PC-9 (cell line): ENCODE measurements at places on chromosomes 3 and 15. TPM values are rescaled to one million over a fixed set of nuclear protein-coding genes. Genes with fewer than 3 reads are reported as not detected.

DNA sequence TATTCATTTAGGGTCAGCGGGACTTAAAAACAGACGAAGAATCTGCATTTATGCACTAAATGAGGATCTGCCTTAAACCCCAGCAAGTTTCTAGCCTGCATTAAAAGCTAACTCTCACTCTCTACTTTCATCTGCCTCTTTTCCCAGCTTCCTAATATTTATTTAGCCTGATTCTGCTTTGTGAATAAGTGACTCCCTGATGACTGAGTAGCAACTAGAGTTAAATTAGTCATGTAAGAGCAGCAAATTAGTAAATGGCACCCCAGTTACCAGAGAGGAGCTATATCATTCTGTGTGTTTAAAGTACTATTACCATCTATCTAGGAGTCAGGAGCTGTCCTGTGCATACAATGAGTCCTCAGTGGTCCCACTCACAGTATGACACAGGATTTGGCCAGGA lies 391.0 kb upstream of the RORA start:
- no peak for DNase-seq

DNA sequence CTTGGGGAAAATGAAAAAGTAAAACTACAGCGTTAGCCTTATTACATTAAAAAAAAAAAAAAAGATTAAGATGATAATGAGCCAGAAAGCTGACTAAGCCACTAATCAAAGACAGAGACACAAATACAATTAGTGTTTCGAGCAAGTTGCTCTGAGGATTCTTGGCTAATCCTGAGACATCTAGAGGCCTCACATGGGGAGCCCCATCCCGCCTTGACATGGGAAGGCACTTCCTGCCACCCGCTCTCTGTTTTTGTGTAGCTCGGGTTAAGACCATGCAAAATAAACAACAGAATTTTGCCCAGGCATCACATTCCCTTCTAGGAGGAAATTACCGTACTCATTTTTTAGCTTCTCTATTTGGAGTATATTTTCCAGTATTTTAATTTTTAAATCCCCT lies 15.3 kb downstream of the HESX1 start:
- DNase-seq: no peak

GRCh38 chr3:138033202-138033691 lies 23.3 kb downstream of the CLDN18 start:
- DNase-seq: no peak

- no peak for DNase-seq
These were observed 150.9 kb upstream of the LINGO1 start for GRCh38 chr15:77783636-77784035.

GRCh38 chr3:63251499-63251898 lies 26.6 kb upstream of the SYNPR start:
- no peak for DNase-seq

- no peak for DNase-seq
These were observed 17.2 kb upstream of the EXOG start for GRCh38 chr3:38478901-38479300.

- no peak for DNase-seq
These were observed 12.5 kb downstream of the LSAMP start for GRCh38 chr3:116432795-116433194.

DNA sequence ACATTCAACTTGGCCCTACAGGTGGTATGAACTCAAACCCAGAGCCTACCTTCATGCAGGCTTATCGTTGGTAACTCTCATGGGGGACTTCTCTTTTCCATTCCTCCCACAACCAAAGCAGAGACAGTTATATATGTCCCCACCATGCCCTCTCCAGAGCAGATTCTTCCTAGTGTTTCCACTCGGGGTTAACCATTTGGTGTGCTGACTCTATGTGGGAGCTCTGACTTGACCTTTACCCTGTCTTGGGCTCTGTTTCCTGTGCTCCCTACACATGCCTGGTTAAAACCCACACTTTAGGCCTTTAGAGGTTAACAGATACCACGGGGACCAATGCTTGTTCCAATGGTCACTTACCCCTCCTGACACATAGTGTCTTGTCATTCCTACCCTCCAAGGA lies 80.7 kb downstream of the FSIP1 start:
- DNase-seq: no peak

Gene DUOXA2
- not detected in 2 replicates for total RNA-seq

DNA sequence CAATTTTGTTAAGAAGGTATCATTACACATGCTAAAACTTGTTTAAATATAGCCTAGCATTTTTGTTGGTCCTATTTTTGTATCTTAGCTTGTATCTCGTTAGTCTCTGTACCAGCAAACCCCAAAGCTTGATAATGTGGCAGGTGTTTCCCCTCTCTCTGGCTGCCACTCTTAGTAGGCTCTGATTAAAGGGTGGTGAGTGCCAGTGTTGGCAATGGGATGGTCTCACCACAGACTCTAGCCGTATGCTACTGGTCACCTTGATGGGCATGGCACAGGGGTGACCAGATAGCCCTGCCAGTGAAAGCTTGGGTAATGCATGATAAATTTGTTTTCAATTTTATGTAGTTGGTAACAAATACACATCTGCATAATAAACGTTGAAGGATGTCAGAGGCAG lies 188.3 kb downstream of the CFAP20DC start:
- no peak for DNase-seq

Gene LAMB2
- 230 and 238 TPM in 2 replicates for total RNA-seq

DNA sequence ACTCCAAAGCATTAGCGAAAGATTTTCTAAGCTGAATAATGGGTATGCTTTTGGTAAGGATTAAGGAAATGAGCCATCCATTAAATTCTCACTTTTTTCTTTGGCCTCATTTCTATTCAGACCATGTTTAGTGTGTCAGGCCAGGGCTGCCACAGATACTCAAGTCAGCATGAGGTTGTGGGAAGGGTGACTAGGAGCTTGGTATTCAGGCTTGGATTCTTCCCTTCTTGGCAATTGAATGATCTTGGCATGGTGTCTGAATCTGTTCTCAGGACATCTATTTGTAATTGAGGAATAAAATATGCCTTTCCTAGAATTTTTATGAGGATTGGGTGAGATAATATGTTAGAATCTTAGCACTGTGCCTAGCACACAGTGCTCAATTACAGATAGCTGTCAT lies 11.2 kb downstream of the CCNB2 start:
- no peak for DNase-seq

Gene MESP2
- 1.3 and 2.4 TPM in 2 replicates for total RNA-seq

DNA sequence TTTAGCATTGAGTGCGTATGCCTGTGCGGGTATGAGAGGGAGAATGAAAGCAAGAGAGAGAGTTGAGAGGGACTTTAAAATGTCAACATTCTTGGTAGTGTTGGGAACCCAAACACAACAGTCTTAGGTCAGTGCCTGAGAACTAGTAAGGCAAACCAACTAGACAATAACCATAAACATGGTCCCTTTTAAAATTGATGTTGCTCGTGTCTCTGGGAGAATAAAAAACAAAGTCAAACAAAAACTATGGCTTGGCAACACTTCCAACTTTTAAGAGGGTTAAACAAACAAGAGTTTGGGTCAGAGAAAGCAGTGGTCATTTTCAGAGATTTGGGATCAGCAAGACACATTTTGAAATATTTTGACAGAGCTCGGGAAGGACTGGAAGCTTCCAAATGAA lies 146.7 kb upstream of the THBS1 start:
- no peak for DNase-seq

DNA sequence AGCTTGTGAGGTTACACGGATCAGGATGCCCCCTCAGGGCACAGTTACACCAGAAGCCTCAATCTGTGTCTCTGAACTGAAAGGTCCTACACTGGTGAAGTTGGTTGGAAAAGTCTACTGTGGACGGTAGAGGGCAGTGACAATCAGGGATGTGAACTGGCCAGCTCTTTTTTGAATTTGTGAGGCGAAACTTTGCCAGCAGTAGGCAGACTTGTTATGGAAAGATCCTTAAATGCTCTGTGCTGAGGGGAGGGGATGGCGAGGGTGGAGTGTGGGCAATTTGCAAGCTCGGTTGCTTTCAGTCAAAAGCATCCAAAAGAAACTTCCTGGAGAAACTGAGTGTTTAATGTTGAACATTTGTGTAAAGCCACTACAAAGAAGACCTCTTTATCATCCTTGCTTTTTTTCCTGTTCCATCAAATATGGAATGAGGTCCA lies 127.4 kb upstream of the ABHD17C start:
- peak; percentile 66 for DNase-seq

DNA sequence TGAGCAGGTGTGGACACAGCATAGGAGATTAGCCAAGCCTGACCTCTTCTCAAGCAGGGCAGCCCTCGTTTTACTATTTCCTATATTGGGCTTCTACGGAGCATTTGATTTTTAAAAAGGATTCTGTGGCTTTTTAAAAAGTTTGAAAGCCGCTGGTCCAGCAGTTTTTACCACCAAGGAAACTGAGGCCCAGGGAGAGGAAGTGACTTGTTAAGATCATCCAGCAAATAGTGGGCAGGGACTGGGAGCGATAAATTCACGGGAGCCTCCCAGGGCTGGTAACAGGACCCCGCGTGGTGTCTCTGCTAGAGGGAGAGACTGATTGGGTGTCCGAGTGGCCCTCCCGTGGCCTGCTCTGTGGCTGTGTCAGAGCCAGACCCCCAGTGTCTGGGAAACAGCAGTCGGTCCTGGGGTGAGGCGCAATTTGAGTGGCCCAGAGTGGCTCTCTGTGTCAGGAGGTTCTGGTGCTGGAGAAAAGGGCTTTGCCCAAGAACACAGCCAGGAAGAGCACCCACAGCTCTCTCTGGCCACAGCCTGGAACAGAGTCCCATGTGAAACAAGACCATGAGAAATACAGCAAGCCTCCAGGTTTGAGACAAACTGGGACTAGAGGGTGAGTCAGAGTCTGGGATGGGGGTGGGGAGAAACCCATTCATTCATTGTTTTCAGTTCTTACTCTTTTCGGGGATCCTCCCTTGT lies 4.2 kb downstream of the FURIN start:
- peak; percentile 46 for DNase-seq

Gene ACKR4
- total RNA-seq: not detected in 2 replicates

Gene HIGD2B
- total RNA-seq: 0.35 TPM in 1 of 2 replicates, not detected in the other

Gene GABRB3
- total RNA-seq: 4.9 and 6.3 TPM in 2 replicates

DNA sequence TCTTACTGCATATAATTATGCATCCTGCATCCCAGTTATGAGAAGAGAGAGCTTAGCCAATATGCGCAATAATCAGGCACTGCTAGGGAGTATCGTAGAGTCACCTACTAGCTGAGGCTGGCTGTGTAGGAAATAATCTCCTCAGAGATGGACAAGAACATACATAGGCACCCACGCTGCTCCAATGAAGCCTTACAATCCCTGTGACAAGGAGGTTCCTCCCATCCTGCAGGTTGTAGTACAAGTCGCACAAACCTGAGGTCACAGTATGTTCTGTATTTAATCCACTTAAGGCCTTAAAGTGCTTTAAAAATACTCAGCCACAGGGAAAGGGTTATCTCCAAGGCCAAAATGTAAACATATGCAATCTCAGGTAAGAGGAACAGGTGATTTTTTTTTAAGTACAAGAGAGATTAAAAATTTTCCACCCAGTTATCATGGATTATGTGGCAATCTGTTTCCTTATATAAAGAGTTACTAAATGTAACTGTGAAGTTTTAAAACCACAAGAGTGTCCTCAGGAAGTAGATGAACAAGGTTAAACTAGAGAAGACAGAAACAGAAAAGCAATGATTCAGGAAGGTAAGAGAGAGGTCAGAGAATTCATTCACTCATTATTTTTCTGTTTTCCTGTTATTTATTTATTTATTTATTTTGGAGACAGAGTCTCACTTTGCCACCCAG lies 7.5 kb upstream of the COLQ start:
- DNase-seq: no peak

GRCh38 chr3:129829640-129830039 lies 63.9 kb downstream of the TMCC1 start:
- peak; percentile 65 for DNase-seq

DNA sequence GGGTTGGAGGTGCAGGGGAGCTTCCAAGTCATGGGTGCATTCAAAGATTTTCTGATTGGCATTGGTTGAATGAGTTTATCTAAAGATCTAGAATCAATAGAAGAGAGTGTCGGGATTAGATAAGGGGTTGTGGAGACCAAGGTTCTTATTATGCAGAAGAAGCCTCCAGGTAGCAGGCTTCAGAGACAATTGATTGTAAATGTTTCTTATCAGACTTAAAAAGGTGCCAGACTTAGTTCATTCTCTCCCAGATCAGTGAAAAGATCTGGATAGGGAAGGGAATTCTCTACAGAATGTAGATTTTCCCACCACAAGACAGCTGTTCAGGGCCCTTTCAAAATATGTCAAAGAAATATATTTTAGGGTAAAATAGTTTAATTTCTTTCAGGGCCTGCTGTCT lies 129.5 kb downstream of the LIPC start:
- DNase-seq: no peak

Gene NRG4
- 5.2 and 11.3 TPM in 2 replicates for total RNA-seq

- no peak for DNase-seq
These were observed 21.6 kb downstream of the CHAC1 start for GRCh38 chr15:40974879-40975278.

Gene MYO5C
- total RNA-seq: 35.6 and 41.1 TPM in 2 replicates

Gene BMF
- 8.2 and 11.0 TPM in 2 replicates for total RNA-seq

Gene PPARG
- 60.2 and 61.5 TPM in 2 replicates for total RNA-seq

DNA sequence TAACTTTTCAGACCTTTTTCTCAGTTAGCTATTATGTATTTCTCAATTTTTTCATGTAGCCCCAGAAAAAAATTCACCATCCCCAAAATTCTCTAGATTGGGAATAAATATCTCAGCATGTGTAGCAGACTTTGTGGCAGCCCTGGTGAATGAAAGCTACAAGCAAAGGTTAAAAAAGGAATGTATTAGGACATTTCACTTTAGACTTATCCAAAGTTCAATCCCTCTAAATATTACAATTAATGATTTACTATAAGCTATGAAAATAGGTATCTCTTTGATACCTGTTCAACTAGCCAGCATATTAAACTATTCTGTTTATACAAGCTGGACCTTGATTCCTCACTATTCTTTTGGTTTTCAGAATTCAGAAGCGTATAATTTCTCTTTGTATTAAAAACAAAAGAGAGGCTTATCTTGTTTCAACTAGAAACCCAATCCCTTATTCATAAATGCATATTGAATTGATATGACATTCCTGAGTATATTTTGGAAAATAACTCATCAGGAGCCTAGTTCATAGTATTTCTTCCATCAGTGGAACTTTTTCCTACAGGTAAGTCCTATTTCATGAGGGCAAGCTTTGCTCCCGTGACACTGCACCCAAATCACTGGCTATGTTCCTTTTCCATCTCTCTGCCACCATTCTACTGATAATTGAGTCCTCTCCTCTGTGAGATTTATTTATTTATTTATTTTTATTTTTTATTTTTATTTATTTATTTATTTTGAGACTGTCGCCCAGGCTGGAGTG lies 38.0 kb downstream of the WDR72 start:
- no peak for DNase-seq

Gene GPR87
- 9.0 and 15.5 TPM in 2 replicates for total RNA-seq

Gene WDR72
- 1.8 and 1.9 TPM in 2 replicates for total RNA-seq
